ENCODE measurements at places on chromosomes 1 and 21.

DNA sequence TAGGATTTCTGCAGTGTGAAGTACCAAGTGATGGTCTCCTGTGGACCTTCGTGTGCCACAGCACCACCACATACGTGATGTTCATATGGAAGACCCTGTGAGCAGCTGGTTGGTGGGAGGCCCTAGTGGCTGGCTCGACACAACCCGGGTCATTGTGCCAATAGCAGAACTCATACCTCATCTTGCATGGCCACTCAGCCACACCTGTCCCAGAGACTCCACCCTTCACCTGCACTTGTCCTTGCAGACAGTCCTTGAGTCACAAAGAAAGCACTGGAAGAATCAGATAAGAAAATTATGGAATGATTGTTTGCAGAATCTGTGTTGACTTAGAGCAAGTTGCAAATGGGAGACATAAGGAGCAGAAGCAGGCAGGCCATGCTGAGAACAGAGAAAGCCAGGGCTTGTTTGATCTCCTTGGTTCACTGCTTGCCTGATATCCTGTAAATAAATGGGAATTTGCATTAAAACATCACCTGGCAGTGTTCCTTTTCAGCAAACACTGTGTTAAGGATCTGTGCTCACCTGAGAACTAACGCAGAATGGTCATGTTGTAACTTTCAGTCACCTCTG, 307.7 kb downstream of the SIPA1L2 start:
- no peak for DNase-seq

DNA sequence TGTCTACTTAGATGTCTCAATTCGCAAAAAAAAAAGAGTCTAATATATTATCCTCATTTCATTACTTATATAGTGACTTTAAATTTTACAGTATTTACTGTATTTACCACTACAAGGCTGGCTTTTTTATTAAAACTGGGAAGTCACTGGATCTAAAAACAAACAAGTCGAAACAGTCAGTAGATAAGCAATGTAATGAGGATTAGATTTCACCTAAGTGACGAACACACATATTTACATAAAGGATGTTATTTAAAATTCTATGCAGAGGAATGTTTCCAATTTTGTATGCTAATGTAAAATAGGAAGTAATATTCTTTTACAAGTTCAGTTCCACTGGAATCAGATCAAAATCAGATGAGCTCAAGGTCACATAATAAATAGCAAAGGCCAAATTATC, 28.3 kb downstream of the TTC13 start:
- DNase-seq: no peak

DNA sequence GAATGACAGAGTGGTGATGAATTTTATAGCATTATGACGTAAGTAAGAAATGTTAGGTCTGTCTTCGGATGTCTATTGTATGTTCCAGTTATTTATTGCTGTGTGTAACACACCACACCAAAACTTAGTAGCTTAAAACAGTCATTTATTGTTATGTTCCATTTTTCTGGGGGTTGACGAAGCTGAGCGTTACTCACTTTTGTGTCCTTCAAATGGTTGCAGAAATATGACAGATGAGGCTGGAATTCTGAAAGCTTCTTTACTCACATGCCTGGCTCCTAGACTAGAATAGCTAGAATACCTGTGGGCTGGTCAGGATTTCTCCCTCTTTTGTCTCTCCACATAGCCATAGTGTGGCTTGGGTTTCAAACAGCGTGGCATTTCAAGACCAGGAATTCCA, 62.1 kb upstream of the S1PR1 start:
- DNase-seq: no peak

DNA sequence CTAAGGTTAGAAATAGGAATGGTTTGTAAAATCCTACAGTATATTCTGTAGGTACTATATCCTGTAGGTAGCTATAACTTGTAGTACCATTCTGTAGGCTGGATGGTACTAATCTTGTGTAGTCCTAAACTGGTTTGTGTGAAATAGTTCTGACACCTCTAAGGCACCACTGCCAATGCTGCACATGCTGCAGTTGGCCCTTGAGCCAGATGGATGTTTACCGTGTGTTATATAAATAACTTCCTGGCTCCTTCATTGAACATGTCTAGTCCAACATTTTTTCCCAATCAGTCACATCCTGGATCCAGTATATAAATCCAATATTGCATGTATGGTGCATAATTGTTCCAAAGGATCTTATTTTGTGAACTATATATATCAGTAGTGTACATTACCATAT, 89.5 kb upstream of the GNG4 start:
- DNase-seq: no peak

- no peak for DNase-seq
Observed at GRCh38 chr21:46038871-46039397, 57.4 kb downstream of the COL6A1 start.

GRCh38 chr1:167913895-167914496, at the start of gene ADCY10:
ADCY10 (minus strand) TSS chr1:167914134; CDS start chr1:167905140, 8,994 bp downstream.
- no peak for DNase-seq

DNA sequence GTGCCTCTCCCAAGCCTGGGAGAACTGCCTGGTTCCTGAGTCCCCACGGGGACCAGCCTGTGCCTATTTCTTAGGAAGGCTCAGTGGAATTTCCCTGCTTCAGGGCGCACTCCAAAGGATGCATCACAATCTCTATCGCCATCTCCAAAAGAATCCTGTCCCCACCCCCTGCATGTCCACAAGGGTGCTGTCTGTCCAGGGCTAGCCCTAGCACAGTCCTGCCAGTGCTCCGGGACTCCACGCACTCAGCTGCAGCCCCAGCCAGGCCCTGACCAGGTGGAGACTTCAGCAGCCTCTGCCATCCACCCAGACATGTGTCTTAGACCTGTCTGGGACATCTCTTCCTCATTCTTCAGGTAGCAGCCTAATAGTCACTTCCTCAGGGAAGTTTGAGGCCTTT, 199.7 kb downstream of the GRIK3 start:
- DNase-seq: no peak

DNA sequence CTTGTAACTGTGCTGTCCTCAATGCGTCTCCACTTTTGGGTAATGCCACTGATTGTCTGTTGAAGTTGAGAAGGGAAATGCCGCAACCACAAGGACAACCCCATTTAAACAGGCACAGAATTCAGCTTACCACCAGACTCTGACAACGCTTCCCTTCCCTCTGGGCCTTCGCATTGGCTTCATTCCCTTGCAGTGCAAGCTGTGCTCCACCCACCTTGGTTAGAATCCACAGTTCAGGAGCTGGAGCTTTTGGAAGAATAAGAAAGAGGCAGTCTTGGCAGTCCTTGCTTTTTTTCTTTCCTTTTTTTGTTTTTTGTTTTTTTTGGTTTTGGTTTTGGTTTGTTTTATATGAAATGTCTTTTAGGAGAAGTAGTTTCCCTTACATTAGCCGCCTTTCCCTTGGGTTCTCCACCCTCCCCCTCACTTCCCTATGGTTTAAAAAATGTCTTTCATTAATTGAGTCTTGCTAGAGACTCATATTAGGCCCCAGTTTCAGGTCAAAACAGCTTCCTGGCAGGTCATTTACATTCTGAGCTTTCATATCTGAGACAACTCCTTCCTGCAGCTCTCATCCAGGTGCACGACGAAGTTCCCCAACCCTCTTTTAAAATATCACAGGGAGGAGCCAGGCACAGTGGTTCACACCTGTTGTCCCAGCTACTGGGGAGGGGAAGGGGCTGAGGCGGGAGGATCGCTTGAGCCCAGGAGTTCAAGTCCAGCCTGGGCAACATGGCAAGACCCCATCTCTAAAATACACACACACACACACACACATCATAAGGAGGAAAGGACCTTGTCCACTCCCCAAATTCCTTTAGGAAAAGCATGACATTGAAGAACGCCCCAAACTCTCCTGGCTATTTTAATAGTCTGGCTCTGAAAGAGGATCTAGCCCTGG, 20.7 kb upstream of the LAX1 start:
- no peak for DNase-seq

DNA sequence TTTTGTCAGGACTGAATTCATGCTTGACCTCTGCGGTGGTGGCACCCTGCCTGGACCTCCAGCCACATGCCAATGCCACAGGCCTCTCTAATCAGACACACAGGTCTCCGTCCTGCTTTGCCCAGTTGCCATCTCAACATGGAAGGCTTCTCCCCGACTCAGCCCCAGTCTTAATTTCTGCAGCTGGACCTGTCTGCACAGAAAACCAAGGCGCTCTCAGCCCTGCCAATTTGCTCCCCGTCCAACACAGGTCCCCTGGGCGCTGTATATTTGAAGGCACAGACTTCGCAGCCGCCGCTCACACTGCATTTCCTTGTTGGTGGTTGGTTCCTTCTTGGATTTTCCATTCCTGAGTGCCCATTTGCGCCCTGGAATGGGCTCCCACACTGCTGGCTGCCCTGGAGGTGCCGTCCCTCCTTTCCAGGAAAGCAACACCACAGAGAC, 28.0 kb upstream of the PLEKHG5 start:
- DNase-seq: no peak

GRCh38 chr1:245085508-245086095, 69.2 kb upstream of the KIF26B start:
- no peak for DNase-seq

DNA sequence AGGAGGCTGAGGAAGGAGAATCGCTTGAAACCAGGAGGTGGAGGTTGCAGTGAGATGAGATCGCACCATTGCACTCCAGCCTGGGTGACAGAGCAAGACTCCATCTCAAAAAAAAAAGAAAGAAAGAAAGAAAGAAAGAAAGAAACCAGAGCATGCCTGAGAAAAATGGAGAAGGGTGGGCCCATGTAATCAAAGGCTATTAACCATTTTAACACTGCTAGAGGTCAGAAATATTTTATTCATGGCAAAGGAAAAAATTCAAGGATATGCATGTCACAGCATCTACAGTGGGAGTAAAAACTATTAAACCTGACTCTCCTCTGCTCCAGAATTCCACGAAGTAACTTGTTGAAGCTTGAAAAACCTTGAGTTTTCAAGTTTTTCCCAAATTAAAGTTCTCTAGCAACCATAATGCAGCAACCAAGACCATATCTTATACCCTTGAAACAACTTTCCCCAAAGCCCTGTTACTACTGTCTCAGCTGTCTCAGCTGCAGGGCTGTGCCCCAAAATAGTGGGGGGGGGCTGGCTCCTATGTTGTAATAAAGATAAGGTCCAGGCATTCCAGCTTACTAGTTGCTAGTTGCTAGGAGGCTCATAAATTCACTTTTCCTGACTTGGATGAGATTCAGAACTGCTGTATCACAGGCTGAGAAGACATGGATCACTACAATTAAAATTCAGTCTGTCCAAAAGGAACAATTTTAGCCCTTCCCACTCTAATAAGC, 112.9 kb upstream of the SOD1 start:
- no peak for DNase-seq

All from NCI-H1930 (cell line).